ENCODE measurements at places on chromosomes 12 and 14.

- no peak for DNase-seq
Measured at GRCh38 chr12:104133321-104133720, 4.7 kb downstream of the NFYB start.

DNA sequence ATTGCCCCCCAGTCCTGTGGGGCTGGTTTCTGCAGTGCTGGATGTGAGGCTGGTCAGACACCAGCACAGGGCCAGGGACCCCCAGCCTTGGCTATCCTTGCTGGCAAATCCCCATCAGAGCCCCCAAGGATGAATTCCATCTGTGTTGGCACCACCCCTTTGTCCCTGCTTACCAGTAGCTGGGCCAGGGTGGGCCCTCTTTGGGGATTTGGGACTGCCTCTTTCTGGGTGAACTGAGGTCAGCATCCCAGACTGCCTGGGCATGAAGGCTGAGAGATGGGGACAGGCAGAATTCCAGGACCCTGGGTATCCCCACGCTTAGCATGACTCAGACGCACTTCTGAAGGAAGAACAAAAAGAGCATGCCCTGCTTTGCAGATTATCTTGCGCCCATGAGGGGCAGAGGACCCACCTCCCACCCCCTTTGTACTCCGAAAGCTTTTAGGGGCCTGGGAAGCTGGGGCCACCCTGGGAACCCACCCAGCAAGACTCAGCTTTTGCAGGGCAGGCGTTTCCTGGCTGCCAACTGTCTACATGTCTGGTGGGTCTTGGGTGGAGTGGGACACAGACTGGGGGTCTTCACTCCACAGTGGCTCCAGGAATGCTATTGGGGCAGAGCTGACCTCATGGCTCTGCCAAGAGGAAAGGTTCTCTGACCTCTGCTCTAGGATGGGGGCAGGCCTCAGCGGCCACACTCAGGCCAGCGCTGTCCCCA is 26.8 kb downstream of the RFLNA start:
- DNase-seq = no peak

GRCh38 chr12:77736219-77736965 is 94.3 kb upstream of the NAV3 start:
- no peak for DNase-seq

GRCh38 chr14:102973706-102974285 is 51.3 kb downstream of the AMN start:
- DNase-seq = no peak

DNA sequence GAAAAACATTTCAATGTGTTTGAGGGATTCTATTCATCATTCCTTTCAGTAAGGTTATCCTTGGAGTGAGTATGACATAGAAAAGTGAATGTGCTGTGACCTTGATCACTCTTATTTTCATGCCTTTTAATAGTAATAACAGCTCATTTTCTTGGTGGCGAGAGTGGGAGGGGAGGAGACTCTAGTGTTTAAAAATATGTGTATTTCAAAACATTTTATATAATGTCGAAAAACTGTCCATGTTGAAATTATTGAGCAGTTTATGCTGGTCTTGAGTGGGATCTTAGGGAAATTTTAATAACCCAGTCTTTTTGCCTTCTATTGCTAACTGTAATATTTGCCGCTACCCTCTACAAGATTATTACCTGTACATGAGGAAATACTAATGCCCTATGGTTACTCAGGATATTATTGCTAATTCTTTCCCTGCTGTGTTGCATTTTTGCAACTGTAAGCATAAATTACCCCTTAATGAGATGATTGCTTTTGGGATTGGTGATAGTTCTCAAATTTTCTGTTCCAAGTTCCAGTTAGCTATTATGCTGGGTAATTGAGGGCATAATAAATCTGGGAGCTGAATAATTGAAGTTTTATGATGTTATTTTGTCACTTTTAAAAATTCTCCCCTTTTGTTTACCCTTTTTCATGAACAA is 21.9 kb downstream of the ATF7IP start:
- DNase-seq = no peak

All from CD4-positive, alpha-beta T cell treated with Interferon gamma for 1 hour (primary cell).